ENCODE measurements at places on chromosomes 2 and 18.

GRCh38 chr2:72924353-72925240 lies 7.3 kb downstream of the EMX1 start:
- no peak for DNase-seq

DNA sequence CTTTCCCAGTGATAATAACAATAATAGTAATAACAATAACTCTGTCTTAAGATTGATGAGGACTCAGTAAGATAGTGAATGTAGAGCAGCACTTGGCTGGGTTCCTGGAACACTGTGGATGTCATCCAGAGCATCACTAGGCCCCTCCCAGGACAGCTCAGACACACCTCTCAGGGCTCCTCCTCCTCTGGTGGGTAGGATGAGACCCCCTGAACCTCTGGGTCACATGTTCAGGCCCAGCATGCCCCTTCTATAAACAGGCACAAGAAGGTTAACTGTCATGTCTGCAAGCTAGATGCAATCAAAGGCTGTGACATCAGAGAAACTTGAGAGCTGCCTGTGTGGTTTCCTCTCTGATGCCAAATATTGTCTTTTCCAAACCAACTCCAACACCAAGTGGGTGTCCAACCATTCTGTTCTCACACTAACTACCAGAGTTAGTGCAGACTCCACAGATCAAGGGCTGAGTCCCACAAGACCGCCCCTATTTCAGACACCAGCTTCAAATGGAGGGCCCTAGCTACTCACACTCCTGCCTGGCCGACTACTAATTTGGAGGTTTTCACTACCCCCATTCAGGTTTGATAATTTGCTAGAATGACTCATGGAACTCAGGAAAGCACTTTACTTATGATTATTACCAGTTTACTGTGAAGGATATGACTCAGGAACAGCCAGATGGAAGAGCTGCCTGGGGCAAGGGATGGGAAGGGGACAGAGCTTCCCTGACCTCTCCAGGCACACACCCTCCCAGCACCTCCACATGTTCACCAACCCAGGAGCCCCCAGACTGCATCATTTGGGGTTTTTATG lies 46.4 kb upstream of the BZW1 start:
- peak; percentile 96 for DNase-seq

GRCh38 chr2:196783431-196784094 lies 15.9 kb downstream of the GTF3C3 start:
- DNase-seq: peak; percentile 49

GRCh38 chr2:149098701-149099100 lies 60.2 kb downstream of the LYPD6B start:
- no peak for DNase-seq

- DNase-seq: no peak
Measured at GRCh38 chr2:726169-726568, 49.0 kb upstream of the TMEM18 start.

DNA sequence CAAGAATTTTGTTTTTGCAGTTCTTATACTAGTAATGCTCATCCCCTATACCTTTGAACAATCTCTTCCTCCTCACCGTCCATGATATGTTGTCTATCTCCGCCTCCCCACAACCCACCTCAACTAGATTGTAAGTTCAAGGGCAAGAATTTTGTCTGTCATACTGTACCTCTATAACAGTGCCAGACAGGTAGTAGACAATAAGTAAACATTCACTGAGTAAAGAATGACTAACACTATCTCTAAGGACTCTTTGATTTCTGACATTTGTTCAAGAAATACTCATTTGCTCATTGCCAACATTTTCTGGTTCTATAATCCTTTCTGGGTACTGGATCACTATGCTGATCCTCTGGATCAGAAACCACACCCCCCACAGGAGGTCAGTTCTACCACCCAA lies 82.4 kb downstream of the EXOC6B start:
- no peak for DNase-seq

GRCh38 chr2:222468346-222468745 lies 44.0 kb downstream of the SGPP2 start:
- no peak for DNase-seq

GRCh38 chr2:196336207-196336606 lies 164.8 kb upstream of the STK17B start:
- peak; percentile 32 for DNase-seq

- no peak for DNase-seq
Measured at GRCh38 chr18:77139619-77140018, 7.0 kb upstream of the MBP start.

Measured in brain microvascular endothelial cell (primary cell).